ENCODE measurements at places on chromosomes 1 and 21. TPM values are rescaled to one million over a fixed set of nuclear protein-coding genes. Genes with fewer than 3 reads are reported as not detected.

RGS8 gene
- total RNA-seq = 0.56 TPM

RUNX1 gene
- total RNA-seq = 2.5 TPM

GRCh38 chr1:175673371-175674150 is 69.8 kb downstream of the TNR start:
- H3K4me1 ChIP-seq = no peaks in the 10 kb centered on the region
- H3K4me3 ChIP-seq = no peak overlapping the region
- DNase-seq = no peak

S100A14 gene
- 2.9 TPM for total RNA-seq

DNA sequence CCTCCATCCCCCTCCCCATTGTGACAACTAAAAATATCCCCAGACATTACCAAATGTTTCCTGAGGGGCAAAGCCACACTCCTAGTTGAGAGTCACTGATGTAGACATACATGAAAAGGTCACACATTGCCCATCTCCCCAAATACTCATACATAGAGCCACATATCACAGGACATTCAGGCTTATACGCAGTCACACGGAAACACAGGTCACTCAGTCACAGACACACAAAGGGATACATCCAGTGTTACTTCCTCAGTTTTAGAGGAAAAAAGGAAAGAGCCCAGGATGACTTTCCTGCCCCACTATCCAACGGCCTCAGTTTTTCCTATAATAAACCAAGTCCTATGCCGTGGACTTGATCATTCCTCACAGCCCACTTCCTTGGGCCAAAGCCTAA is 1.9 kb downstream of the SLC39A1 start:
- no peak overlapping the region for H3K4me3 ChIP-seq
- H3K36me3 ChIP-seq = peaks cover 5% of the 10 kb centered on the region
- peaks cover 70% of the 10 kb centered on the region for H3K4me1 ChIP-seq
- H3K27ac ChIP-seq = no peak overlapping the region

TP73 gene
- total RNA-seq = 0.15 TPM

GRCh38 chr1:192603218-192603787 is 27.7 kb downstream of the RGS1 start:
- H3K27me3 ChIP-seq = no peaks in the 10 kb centered on the region
- no peak overlapping the region for H3K4me3 ChIP-seq
- no peak for DNase-seq
- no peaks in the 10 kb centered on the region for H3K36me3 ChIP-seq
- no peak overlapping the region for H3K27ac ChIP-seq

HES2 gene
- total RNA-seq = not detected

NBPF6 gene
- not detected for total RNA-seq

- no peak overlapping the region for H3K4me3 ChIP-seq
- no peak overlapping the region for H3K27ac ChIP-seq
- H3K4me1 ChIP-seq = no peaks in the 10 kb centered on the region
Measured at GRCh38 chr21:28540514-28540913, 452.2 kb downstream of the LTN1 start.

TEX38 gene
- total RNA-seq = not detected

DNA sequence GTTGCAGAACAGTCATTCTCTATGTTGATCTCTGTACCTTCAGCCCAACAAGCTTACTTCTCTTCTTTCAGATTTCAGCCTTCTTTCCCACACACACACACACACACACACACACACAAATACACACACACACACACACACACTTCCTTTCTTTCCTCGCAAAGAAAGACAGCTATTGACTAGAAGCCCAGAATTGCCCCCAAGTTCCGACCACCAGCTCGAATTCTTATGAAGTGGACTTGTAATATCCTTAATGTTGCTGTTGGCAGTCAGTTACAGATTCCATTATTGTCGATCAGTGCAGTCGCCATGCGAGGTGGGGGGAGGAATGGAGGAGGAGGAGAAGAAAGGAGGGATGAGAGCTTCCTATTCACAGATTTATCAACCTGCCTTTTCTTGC is 125.5 kb downstream of the CLEC20A start:
- H3K4me1 ChIP-seq = peaks cover 6% of the 10 kb centered on the region
- no peaks in the 10 kb centered on the region for H3K27me3 ChIP-seq
- no peak overlapping the region for H3K27ac ChIP-seq

DNA sequence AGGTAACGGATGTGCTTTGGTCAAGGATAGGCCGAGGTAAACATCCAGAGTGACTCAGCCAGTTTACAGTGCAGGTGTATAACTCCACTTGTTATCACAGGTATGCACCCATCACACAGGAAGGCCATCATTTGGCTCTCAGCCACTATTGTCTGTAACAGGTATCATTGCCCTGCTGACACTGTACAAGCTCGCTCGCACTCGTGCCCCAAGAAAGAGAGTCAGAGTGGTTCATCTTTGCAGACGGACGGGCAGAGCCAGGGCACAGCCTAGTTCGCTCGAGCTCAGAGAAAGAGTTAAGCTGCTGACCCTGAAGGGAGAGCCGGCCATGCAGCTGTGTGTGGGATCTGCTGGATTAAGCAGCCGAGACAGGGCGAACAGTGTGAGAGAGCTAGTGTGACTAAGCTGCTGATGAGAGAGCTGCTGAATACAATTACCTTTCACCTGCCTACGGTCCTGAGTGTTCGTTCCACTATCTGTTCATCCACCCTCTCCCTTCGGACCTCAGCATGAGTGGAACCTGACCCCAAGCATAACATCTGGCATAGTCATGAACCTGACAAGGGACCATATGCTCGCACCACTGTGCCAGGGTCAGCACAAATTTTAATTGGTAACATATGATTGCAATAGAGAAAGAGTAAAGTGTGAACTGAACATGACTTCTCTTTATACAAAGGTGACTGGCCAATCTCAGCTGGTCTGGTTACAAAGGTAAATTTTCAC is 27.0 kb upstream of the LYPD8 start:
- no peak overlapping the region for H3K4me3 ChIP-seq
- no peaks in the 10 kb centered on the region for H3K36me3 ChIP-seq
- no peak overlapping the region for H3K27ac ChIP-seq
- no peak for DNase-seq

CLCNKB gene
- total RNA-seq = 2.0 TPM

DNA sequence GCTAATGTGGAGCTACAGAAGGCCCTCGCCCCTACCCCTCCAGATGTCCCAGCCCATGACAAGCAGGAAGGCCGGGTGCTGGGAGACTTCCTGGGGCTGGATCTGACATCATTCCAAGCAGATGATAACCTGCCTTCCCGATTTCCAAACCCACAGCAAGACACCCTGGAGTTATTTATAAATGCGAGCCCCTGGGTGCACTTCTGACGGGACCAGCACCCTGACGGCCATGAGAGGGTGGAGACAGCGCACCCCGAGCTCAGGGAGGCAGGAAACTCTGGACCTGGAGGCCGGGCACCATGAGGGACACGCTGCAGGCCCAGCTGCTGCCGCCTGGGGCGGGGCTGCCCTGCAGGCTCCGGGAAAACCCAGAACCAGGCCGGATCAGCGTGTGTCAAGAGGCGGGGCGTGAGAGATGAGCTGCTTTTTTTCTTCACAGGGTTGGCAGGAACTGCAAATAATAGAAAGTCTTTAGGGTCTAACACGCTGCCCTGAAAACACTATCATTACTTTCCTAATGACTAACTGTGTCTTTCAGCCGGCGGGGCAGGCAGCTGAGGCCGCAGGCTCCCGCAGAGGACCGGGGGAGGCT is 2.5 kb upstream of the PCBP3 start:
- H3K4me1 ChIP-seq = peaks cover 8% of the 10 kb centered on the region
- H3K4me3 ChIP-seq = no peak overlapping the region
- H3K27ac ChIP-seq = peak overlapping the region; percentile 62
- no peaks in the 10 kb centered on the region for H3K36me3 ChIP-seq
- peaks cover 30% of the 10 kb centered on the region for H3K27me3 ChIP-seq
- DNase-seq = peak; percentile 53

GRCh38 chr1:197771904-197772556 is 3.2 kb downstream of the DENND1B start:
- no peaks in the 10 kb centered on the region for H3K36me3 ChIP-seq
- H3K4me1 ChIP-seq = peaks cover 47% of the 10 kb centered on the region
- H3K27ac ChIP-seq = no peak overlapping the region
- no peak overlapping the region for H3K4me3 ChIP-seq
- no peak for DNase-seq

DNA sequence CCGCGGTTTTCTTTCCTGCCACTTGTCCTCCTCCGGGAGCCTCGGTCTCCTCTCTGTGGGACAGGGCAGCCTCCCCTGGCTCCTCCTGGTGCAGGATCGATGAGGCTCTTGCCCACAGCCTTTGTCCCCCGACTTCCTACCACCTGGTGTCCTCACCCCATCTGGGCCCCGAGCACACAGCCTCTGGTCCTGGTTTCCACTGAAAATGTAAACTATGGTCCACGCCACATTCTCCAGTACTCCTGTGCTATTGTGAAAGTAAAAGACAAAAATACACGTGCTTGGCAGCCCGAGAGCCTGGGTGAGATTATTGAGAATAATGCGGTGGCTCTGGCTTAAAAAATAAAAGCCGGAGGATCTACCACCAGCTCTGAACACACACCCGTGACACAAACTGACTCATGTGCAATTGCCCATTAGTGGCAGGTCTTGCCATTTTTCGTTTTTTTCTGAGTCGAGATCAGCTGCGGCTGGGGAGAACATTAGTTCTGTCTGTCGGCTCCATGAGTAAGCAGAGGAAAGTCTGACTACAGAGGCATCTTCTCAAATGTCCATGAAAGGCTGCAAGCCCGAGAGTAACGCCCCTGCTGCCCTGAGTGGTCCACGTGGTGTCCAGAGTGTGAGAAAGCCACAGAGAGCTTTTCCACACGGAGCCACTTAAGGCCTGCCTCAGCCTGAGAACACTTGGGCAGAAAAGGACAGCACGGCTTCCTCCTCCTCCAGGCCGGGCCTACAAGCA is 5.7 kb upstream of the COL6A2 start:
- no peak overlapping the region for H3K4me3 ChIP-seq
- peak; percentile 66 for DNase-seq
- peak overlapping the region; percentile 84 for H3K27ac ChIP-seq
- peaks cover 1% of the 10 kb centered on the region for H3K4me1 ChIP-seq

GRCh38 chr1:221723018-221723847 is 18.7 kb downstream of the DUSP10 start:
- H3K4me3 ChIP-seq = no peak overlapping the region
- no peaks in the 10 kb centered on the region for H3K27me3 ChIP-seq
- no peak for DNase-seq
- peaks cover 36% of the 10 kb centered on the region for H3K4me1 ChIP-seq
- H3K36me3 ChIP-seq = no peaks in the 10 kb centered on the region
- no peak overlapping the region for H3K27ac ChIP-seq

- H3K36me3 ChIP-seq = no peaks in the 10 kb centered on the region
- peaks cover 4% of the 10 kb centered on the region for H3K4me1 ChIP-seq
- H3K27me3 ChIP-seq = no peaks in the 10 kb centered on the region
- no peak overlapping the region for H3K27ac ChIP-seq
- DNase-seq = no peak
Measured at GRCh38 chr1:164977561-164977960, 379.0 kb downstream of the LMX1A start.

SPRR3 gene
- not detected for total RNA-seq

ATP6V1G3 gene
- total RNA-seq = not detected

- DNase-seq = no peak
- peaks cover 17% of the 10 kb centered on the region for H3K36me3 ChIP-seq
- H3K4me1 ChIP-seq = peaks cover 72% of the 10 kb centered on the region
- peak overlapping the region; percentile 68 for H3K27ac ChIP-seq
- H3K4me3 ChIP-seq = no peak overlapping the region
- no peaks in the 10 kb centered on the region for H3K27me3 ChIP-seq
Measured at GRCh38 chr1:36238433-36238832, 14.2 kb downstream of the THRAP3 start.

DNA sequence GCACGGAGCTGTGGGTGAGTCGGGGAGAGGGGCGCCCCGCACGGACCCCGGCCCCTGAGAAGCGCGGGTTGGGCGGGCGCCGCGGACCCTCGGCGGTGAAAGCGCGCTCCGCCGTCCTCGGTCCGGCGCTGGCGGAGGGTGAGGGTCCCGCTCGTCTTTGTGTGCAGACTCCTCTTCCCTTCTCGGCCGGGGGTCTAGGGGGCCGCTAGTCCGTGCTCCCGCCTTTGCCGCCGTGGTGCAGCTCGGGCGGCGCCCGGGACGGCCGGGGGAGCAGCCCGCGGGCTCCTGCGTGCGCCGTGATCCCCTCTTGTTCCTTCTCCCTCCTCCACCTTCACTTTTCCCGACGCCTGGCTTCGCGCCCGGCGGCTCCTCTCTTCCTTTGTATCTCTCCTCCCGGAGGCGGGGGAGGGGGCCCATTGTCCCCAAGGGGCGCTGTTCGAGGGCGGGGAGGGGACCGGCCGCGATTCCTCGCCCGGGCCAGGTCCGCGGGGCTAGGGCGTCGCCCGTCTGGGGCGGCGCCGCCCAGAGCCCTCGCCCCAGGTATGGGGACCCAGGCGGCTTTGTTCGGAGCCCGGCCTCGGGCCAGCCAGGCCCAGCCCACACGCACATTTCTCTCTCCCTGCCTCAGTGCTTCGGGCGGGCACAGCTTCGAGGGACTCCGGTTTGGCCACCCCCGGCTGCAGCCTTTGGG is 519 bp downstream of the FNBP1L start:
- H3K4me1 ChIP-seq = peaks cover 27% of the 10 kb centered on the region
- peak overlapping the region; percentile 100 for H3K4me3 ChIP-seq
- H3K27me3 ChIP-seq = no peaks in the 10 kb centered on the region
- no peaks in the 10 kb centered on the region for H3K36me3 ChIP-seq
- peak overlapping the region; percentile 90 for H3K27ac ChIP-seq
- peak; percentile 77 for DNase-seq

EPRS1 gene
- 75.6 TPM for total RNA-seq

DNA sequence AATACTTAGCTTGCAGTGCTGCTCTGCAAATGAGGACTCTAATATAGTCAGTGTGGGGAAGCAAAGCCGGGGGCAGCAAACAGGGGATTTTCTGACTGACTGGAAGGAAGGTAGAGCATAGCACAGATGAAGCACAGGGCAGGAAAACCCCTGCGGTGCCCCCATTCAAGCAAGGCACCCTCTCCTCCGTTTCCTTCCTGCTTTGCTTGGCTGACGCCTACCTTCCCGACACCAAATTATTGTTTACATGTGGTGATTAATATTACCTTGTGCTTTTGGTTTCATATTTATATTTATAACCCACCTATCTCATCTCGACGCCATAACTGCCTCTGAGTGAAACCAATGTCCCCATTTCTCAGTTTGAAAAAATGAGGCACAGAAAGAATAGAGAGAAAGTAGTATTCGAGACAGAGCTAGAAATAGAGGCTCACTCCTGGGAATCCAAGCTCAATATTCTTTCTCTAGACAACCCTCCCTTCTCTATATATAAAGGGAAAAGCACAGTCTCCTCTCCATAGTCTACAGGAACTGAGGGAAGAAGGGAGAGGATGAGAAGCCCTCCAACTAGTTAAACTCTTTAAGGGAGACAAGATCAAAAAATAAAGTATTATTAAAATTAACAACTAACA is 41.3 kb downstream of the PIK3C2B start:
- no peaks in the 10 kb centered on the region for H3K27me3 ChIP-seq
- peak overlapping the region; percentile 87 for H3K27ac ChIP-seq
- H3K4me1 ChIP-seq = peaks cover 32% of the 10 kb centered on the region
- H3K4me3 ChIP-seq = no peak overlapping the region
- DNase-seq = no peak

ANKRD45 gene
- total RNA-seq = 0.35 TPM

- H3K4me1 ChIP-seq = peaks cover 32% of the 10 kb centered on the region
- H3K36me3 ChIP-seq = no peaks in the 10 kb centered on the region
- H3K27me3 ChIP-seq = peaks cover 8% of the 10 kb centered on the region
- H3K4me3 ChIP-seq = peak within 1 kb of the TSS; percentile 58
Measured at GRCh38 chr1:39954870-39955546, at the start of gene MFSD2A. MFSD2A (plus strand) TSS chr1:39955145; CDS start chr1:39955293, 148 bp downstream.
